ENCODE measurements at places on chromosomes 6 and 20. TPM values are rescaled to one million over a fixed set of nuclear protein-coding genes. Genes with fewer than 3 reads are reported as not detected.

DNA sequence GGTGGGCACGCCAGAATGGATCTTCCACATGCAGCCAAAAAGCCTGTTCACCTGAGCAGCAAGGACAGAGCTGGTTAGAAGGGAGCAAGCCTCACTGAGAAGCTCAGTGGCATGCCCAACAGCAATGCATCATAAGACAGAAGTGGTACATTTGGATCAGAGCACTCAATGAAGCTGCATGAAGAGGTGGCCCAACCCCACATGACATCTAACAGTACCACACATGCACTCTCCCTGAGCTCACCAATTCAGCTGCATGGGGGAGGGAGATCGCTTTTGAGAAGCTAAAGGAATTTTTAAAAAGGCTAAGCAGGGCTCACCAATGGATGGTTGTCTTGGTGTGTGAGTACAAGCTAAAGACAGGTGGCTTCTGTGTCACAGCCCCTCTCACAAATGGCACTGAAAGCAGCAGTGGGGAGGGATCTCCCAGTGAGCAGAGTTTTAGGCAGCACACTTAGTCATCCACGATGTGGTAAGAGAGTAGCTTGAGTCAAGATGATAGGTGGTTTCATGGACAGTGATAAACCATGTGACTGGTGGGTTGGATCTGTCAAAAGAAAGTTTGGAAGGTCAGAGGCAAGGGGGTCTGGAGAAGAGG, 166.6 kb upstream of the TAB2 start:
- no peak for DNase-seq

GRCh38 chr6:154239392-154239791, 117.2 kb downstream of the IPCEF1 start:
- DNase-seq = no peak

DNA sequence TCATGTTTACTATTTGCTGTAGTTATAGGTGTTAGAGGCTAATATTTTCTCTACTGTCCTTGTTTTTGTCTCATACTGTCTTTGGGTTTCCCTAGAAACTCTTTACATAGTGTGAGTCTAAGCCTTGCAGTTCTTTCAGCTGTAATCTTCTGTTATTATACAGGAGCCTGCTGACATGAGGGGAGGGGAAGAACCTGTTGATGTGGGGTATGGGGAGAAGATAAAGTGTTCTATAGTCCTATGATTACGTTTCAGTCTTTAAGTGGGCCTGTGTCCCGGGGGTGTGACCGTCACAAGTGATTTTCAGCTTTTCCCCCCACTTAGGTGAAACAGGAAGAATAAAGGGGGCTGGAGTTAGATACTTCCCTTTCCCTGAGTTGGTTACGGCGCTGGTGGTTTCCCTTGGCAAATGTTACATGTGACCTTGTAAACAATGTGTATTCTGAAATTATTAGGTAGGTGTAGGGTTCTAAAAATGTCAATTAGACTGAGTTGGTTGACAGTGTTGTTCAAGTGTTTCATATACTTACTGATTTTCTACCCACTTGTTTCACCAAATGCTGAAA, 41.3 kb downstream of the REV3L start:
- no peak for DNase-seq

DNA sequence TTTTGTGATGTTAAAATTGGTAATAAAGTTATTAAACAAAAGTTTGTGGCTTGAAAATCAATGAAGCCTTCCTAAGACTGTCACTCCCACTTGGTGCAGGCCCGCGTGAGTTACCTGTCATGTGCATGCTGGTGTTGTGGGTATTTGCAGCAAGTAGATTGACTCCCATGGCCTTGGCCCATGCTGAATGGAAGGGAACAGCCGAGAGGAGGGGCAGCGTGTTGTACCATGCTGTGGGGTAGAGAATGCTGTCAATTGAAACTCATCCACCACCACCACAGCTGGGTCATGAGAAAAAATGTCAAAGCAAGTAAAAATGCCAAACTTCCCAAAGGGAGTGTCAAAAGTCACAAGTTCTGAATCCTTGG, 12.7 kb upstream of the VNN1 start:
- no peak for DNase-seq

- DNase-seq = no peak
These were observed 162.4 kb downstream of the FRK start for GRCh38 chr6:115898246-115898645.

- DNase-seq = no peak
These were observed 9.6 kb downstream of the LRP11 start for GRCh38 chr6:149854532-149854931.

- DNase-seq = no peak
These were observed 122.6 kb upstream of the PLCB4 start for GRCh38 chr20:8946036-8946940.

DNA sequence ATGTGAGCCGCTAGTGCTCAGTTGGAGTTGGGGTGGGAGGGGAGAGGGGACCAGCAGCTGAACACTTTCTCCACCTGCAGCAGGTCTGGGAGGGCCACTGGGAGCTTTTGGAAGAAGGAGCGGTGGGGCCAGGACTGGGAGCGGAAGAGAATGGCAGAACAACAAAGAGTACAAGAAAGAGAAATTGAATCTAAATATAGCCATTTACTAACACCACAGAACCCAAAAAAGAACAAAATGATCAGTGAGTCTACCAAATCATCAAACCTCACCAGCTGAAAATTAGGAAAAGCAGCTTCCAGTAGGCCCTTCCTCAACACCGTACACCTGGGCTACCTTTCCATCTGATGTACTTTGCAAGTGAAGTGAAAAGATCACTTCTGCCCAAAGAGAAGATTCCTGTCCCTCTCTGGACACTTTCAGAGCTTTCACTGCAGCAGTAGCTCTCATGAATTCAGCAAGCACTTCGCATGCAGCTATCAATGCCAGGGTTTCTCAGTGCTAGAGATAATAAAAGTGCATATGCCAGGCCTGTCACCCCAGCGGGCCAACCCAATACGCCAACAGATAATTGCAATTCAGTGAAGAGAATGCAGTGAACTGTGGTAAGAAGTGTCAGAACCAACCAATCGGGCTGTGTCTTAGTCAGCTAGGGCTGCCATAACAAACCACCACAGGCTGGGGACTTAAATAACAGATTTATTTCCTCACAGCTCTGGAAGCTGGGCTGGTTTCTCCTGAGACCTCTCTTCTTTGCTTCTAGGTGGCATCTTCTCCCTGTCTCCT, 597 bp downstream of the LY86 start:
- no peak for DNase-seq

DNA sequence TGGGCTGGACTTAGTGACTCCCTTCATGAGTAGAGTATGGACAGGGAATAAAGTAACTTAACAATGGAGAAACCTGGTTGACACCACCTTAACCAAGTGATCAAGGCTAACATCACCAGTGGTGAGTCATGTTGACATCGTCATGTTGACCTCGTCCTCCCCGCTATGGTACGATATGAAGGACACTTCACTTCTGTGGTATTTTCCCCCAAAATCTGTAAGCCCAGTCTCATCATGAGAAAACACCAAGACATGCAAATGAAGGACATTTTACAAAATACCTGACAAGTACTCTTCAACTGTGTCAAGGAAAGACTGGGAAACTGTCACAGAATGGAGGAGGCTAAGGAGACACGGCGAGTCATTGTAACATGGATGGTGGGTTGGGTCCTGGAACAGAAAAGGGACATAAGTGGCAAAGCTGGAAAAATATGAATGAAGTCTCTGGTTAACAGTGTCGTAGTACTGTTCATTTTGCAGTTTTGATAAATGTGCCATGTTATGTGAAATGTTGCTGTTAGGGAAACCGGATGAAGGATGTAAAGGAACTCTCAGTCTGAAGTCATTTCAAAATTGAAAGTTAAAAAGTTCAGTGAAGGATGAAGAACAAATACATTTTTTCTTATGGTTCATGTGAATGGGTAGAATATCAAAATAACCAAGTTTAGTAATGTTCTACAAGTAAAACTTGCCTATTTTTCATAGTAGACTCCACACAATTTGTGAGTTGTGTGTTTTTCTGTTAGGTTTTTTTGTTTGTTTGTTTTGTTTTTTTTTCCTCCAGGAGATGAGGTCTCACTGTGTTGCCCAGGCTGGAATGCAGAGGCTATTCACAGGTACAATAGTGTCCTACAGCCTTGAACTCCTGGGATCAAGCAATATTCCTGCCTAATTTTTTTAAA, 247.5 kb downstream of the TMEM242 start:
- DNase-seq = no peak

- DNase-seq = no peak
These were observed 110.7 kb upstream of the PHACTR1 start for GRCh38 chr6:12605888-12606345.

GRCh38 chr20:63498960-63499337, at the start of gene EEF1A2:
Gene EEF1A2 (minus strand): TSS chr20:63499083. CDS start chr20:63497763, 1,320 bp downstream.
- no peak for DNase-seq

DNA sequence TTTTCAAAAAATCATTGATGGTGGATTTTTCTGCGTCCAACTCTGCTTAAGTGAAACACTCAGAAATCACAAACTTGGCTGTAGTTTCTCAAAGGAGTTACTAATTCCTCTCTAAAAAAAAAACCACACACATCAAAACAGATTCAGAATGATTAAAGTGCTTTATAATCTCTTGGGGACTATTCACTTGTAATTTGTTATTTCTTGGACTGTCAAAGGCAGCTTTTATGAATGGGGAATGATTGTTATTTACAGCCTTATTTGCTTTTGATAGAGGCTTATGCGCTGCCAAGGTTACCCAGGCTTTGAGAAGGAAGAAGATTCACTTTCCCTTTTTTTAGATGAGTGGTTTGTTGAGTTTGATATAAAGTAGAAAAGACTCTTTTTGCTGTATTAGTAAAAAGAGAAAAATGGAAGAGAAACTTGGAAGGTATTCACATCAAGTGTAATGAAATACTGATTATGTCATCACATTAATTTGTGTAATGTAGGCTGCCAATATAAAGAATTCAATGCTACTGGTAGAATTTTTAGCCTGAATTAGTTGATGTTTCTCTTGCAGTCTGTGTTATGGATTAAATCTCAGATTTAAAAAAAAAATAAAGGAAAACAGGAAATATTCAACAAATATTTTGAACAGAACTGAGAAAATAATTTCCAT, 381.0 kb upstream of the SASH1 start:
- DNase-seq = no peak

- peak; percentile 74 for DNase-seq
These were observed 185.0 kb downstream of the ERMARD start for GRCh38 chr6:169936355-169936975.

GRCh38 chr6:63804381-63804956, 168.9 kb downstream of the PHF3 start:
- no peak for DNase-seq

DNA sequence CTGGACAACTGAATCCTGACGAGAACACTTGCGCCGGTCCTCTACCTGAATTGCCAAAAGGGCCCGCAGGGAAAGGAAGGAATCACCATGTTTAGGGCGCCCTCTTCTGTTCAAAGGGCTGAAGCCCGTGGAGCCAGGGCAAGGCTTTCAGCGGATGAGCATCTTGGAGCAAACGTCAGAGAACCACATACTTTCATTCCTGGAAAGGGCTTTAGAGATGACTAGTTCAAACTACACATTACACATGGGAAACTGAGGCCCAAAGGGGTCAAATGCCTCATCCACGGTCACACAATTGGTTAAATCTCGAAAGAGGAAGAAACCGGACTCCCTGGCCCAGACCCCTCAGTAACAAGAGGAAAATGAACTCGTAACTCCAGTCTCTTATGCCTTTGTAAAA, 11.5 kb upstream of the ZNF133 start:
- DNase-seq = no peak

DNA sequence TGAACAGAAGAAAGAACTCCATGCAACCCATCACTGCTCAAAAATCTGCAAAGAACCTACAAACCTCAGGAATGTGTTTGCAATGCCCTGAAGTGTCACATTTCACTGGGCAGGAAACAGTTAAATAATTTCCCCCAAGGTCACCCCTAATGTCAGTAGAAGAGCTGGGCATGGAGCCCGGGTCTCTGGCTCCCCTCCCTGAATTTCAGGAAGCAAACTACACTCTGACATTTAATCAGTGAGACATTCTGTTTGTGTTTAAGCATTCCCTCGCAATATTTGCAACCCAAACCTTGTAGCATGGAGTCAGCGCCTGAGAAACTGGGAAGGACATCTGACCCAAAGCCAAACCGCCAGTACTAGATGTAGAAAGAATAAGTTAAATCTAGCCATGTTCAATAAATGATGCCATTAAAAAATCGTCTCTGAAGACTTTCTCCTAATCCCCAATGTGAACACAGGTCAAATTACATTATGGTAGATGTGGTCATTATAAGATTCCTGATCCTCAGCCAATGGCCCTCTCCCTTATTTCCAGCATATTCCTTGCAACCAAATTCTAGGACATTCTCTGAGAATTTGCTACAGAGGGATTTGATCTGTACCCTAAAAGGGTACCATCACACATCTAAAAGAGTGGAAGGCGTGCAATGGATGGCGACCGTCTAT, 91.2 kb upstream of the ADTRP start:
- no peak for DNase-seq

DNA sequence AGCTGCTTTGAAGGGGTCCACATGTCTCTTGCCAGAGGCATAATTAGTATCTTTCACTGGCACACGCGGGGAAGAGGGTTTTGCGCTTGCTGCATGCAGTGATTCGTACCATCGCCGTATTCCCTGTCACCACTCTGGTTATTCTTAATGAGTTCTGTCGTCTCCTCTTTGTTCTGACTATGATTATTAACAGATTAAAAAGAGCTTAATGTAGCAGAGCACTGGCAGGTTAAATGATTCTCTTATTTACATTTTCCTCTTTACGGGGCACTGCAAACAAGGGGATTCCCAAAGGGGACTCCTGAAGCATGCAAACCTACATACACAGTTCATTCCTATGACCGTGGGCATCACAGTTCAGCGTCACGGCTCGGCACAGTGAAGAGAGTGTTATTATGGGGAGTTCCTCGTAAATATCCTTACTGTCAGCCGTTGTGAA, 204.8 kb downstream of the DTNBP1 start:
- DNase-seq = no peak

DNA sequence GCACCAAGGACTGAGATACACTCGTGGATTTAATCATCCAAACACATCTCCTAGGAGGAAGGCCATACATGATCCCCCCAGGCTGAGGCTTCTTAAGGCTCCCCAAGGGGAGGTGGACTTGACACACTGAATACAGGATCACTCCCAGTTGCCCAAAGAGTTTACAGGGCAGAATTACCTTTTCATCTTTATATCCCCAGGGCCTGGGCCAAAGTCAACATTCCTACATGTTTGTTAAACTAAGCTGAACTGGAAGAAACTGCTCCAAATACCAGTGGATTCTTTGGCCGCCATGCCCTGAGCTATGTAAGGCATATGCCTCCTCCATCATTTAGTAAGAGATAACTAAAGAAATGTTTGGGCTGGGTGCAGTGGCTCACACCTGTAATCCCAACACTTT, 22.2 kb upstream of the SERPINB1 start:
- no peak for DNase-seq

Gene ZNF334
- total RNA-seq = 1.2 TPM

Gene KCNK16
- not detected for total RNA-seq

Gene WFDC5
- total RNA-seq = not detected

Gene ADGRF5
- total RNA-seq = 34.7 TPM

Gene BFSP1
- 0.83 TPM for total RNA-seq

Gene IL17F
- total RNA-seq = not detected

Gene ANKRD6
- total RNA-seq = 6.5 TPM

Gene GSTA1
- total RNA-seq = not detected

Gene VWA7
- 21.5 TPM for total RNA-seq
